SK-N-SH (cell line): ENCODE measurements at places on chromosomes 5 and 9. TPM values are rescaled to one million over a fixed set of nuclear protein-coding genes. Genes with fewer than 3 reads are reported as not detected.

The ACTBL2 gene
- 0.99 and 1.0 TPM in 2 replicates for polyA plus RNA-seq

DNA sequence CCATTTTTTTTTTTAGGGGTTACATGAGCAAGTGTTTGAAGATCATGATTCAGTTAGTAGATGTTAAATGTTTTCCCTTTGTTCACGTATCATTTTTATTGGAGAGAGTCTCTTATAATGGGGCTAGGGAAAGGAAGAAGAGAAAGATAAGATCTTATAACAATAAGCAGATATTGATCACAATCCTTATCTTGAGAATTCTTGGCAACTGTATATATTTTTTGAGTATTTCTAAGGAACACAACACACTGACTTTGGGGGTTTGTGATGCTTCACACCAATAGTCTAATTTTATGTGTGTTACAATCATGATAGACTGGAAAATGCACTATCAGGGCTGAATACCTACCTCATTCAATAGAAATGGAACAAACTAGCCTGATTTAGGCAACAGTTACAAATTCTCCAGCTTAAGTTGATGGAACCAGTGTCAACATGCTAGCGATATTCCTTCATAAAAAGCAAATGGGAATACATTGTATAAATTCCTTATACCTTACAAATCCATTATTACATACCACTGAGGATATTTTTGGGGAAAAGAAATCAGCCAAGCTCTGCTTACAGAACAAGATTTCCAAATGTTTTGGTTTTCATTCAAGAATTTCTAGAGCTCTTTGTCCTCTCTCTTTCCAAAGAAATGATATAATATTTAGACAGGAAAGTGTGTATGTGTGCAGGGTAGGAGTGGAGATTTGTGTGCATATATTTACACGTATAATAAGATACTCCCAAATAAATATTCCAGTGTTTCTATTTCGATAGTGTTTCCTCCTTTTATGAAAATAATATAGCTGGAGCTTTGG is 41.5 kb downstream of the SVEP1 start:
- H3K27me3 ChIP-seq, result no peaks in the 10 kb centered on the region
- peaks cover 7% of the 10 kb centered on the region; the same call in 1 of the 2 replicates for H3K4me1 ChIP-seq
- no peak for DNase-seq
- H3K4me3 ChIP-seq, result no peak overlapping the region

DNA sequence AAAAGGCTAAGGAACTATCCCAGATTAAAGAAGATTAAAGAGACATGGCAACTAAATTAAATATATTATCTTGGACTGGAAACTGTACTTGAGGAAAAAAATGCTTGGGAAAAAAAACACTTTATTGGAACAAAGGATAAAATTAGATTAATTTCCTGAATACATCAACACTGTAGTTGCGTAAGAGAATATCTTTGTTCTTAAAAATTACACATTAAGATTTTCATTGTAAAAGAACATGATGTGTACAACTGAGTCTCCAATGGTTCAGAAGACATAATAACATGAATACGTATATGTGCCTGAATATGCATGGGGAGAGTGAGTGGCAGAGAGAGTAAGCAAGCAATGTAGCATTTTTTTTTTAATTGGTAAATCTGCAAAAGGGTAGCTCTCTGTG is 2.8 kb downstream of the AP3B1 start:
- H3K36me3 ChIP-seq, result no peaks in the 10 kb centered on the region
- peaks cover 7% of the 10 kb centered on the region for H3K4me1 ChIP-seq
- H3K27ac ChIP-seq, result no peak overlapping the region
- DNase-seq, result no peak
- H3K4me3 ChIP-seq, result no peak overlapping the region

DNA sequence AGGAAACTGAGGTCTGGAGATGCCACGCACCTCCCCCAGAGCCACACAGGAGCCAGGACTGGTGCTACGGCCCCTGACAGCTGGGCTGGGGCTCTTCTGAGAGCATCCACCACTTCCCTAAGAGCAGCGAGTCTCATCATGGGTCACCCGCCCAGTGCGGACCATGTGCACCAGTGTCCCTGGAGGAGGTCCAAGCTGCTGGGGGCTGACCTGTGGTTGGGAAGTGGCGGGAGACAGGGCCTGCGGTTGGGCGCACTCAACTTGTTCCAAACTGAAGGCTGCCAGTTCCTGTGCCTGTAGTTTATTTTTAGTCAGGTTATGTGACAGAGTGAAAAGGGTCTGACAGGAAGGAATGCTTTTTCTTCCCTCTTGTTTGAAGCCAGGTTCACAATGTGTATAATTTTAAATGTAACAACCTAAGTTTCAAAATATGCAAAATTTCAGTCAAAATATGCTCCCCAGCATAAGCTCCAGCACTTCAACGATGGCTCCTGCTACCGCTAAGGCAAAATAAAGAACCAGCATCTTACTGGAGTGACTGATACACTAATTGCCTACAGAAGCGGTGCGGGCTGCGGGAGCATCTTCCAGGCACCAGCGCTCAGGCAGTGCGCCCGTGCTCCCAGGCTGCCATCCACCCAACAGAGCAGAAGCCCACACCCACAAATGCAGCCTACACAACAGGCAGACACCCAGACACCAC is 14.8 kb downstream of the BARHL1 start:
- no peaks in the 10 kb centered on the region for H3K4me1 ChIP-seq
- peaks cover 73% of the 10 kb centered on the region; the same call in 1 of the 2 replicates for H3K36me3 ChIP-seq
- H3K27ac ChIP-seq, result no peak overlapping the region
- DNase-seq, result no peak

DNA sequence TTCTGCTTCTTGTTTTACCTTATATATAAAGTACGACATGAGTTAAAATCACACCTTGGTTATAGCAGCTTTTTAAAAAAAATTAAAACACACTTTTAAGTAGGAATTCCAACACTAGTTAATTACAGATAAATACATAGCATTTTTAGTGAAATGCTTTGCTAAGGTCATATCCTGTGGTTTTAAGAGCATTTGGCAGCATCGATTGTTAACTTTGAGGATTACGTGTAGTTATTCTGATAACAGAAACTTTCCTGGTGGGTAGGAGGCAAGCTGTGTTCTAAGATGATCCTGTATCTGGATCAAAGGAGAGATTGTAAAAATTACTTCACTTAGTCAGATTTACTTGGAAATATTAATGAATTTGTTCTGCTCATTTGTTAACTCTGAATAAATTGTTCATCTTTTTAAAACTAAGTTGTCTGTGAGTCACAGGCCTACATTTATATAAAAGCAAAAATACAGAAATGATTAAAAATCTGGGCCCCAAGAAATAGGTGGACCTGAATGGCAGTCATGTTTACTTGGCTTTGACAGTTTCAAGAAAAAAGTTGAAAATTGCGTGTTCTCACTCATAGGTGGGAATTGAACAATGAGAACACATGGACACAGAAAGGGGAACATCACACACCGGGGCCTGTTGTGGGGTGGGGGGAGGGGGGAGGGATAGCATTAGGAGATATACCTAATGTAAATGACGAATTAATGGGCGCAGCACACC is 58.3 kb downstream of the TRIO start:
- no peak for DNase-seq
- no peak overlapping the region for H3K4me3 ChIP-seq
- no peak overlapping the region for H3K27ac ChIP-seq
- no peaks in the 10 kb centered on the region for H3K27me3 ChIP-seq

GRCh38 chr5:145378226-145378625 is 456.9 kb downstream of the PRELID2 start:
- H3K4me1 ChIP-seq, result no peaks in the 10 kb centered on the region
- H3K27ac ChIP-seq, result no peak overlapping the region
- no peak overlapping the region for H3K4me3 ChIP-seq
- DNase-seq, result no peak
- no peaks in the 10 kb centered on the region for H3K36me3 ChIP-seq

DNA sequence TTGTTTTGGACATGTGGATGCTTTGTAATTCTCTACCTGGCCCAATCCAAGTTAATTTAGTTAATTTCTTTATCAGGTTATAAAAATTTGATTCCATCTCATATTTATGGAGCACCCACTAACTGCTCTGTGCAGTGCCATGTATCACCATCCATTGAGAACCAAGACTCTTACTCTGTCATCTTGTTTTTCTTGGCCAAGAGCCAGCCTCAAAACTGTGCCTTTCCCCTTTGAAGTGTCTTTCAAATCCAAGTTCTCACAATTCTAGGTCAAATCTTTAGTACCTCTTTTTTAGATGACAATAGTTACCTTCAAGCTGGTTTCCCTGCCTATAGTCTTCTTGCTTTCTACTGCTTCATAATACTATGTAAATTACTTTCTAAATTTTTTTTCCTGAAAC is 3.2 kb downstream of the COMMD10 start:
- no peak for DNase-seq
- H3K36me3 ChIP-seq, result peaks cover 24% of the 10 kb centered on the region
- no peak overlapping the region for H3K4me3 ChIP-seq
- H3K4me1 ChIP-seq, result no peaks in the 10 kb centered on the region
- H3K27ac ChIP-seq, result no peak overlapping the region

The HCN1 gene
- not detected in 2 replicates for polyA plus RNA-seq

- no peaks in the 10 kb centered on the region for H3K36me3 ChIP-seq
- H3K27me3 ChIP-seq, result no peaks in the 10 kb centered on the region
- no peak for DNase-seq
These were observed 13.9 kb upstream of the BNC2 start for GRCh38 chr9:16884373-16884772.

DNA sequence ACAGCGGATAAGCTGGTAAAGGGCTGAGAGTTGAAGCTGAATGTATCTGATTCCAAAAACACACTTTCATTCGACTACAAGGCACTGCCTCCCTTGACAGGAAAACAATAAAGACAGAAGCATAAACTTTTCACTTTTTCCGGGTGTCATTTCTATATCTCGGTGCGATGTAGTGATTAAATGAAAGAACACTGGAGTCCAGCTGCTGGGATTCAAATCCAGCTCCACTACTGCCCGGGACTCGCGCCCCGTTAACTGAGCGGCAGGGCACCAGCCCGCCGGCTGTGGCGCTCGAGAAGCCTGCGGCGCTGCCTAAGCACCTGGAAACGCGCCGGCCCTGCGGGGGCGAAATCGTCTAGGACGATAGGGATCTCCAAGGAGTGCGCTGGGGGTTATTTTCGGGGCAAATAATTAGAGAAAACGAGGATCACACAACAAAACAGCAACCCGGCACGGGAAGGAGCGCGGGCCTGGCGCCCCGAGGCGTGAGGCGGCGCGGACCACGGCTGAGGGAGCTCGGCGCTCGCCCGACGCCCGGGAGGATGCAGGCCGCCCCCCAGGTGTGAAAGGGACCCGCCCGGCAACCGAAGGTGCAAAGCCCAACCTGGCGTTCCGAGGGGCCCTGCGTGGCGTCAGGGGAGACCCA is 837 bp downstream of the UIMC1 start:
- H3K4me3 ChIP-seq, result peak overlapping the region; percentile 86
- DNase-seq, result peak; percentile 68
- H3K4me1 ChIP-seq, result peaks cover 8% of the 10 kb centered on the region; the same call in 1 of the 2 replicates
- H3K27me3 ChIP-seq, result no peaks in the 10 kb centered on the region
- no peaks in the 10 kb centered on the region for H3K36me3 ChIP-seq
- H3K27ac ChIP-seq, result peak overlapping the region; percentile 88

- H3K4me1 ChIP-seq, result peaks cover 8% of the 10 kb centered on the region; the same call in 1 of the 2 replicates
- H3K36me3 ChIP-seq, result no peaks in the 10 kb centered on the region
- H3K27me3 ChIP-seq, result no peaks in the 10 kb centered on the region
- no peak for DNase-seq
- no peak overlapping the region for H3K27ac ChIP-seq
These were observed 38.7 kb downstream of the ROPN1L start for GRCh38 chr5:10480237-10480985.

GRCh38 chr5:158267228-158267627 is 408.3 kb upstream of the CLINT1 start:
- H3K27me3 ChIP-seq, result no peaks in the 10 kb centered on the region
- H3K4me1 ChIP-seq, result no peaks in the 10 kb centered on the region
- H3K36me3 ChIP-seq, result no peaks in the 10 kb centered on the region
- no peak overlapping the region for H3K27ac ChIP-seq
- no peak for DNase-seq
- H3K4me3 ChIP-seq, result no peak overlapping the region

DNA sequence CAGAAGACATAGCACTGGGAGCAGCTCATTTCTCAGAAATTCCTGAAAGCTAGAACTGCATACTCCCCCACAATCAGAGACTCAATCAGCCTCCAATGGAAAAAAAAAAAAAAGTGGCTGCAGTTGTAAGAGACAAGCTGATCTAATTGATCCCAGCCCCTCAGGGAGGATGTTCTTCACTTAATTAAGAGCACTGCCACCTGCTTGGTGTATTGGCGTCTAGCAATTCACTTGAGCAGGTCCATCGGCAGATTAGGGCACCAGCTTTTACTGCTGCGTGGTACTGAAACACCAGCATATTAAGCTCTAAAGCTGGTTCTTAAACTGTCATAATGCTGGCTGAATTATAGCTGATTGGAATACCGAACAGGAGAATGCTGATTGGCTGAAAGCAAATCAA is 1890.1 kb upstream of the WWC1 start:
- no peaks in the 10 kb centered on the region for H3K36me3 ChIP-seq
- H3K27ac ChIP-seq, result no peak overlapping the region
- no peak overlapping the region for H3K4me3 ChIP-seq
- H3K4me1 ChIP-seq, result no peaks in the 10 kb centered on the region
- H3K27me3 ChIP-seq, result no peaks in the 10 kb centered on the region

The TAS2R1 gene
- not detected in 2 replicates for polyA plus RNA-seq

DNA sequence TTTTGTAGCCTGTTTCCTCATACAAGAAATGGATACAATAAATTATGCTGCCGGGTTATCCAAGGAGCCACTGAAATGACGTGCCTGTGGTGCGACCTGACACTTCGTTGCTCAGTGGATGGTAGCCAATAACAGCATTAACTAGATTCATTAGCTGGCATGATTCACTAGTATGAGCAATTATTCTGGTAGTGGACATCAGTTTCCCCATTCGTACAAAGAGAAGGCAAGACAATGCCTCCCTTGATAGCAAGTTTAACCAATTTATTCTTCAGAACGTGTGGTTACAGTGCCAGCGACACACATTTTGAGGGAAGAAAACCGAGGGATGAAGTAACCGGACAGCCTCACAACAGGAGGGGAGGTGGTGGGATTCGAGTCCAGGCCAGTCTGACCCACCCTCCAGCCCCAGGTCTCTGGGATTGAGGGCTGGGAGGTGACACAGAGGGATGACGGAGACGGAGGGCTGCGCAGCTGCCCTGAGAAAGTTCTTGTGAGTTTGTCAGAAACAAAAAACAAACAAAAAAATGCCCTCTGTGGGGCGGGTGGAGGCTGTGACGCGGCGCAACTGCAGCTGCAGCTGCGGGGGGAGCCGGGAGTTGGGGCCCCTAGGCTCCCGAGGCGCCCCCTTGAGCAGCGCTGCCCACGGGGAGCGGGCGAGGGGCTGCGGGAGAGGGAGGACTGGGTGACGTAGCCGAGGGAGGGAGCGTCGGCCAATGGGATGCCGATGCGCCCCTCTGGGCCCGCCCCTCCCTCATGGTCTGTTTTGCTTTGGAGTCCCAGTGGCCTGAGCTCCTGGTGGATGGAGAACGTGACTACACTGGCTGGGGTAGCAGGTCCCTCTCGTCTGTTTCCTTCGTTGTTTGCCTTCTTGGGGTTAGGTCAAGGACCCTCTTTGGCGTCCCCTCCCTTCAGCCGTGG is 10.9 kb downstream of the LHX2 start:
- peaks cover 91% of the 10 kb centered on the region for H3K27me3 ChIP-seq
- no peak overlapping the region for H3K27ac ChIP-seq
- H3K4me1 ChIP-seq, result no peaks in the 10 kb centered on the region; the same call in 1 of the 2 replicates
- H3K4me3 ChIP-seq, result no peak overlapping the region
- DNase-seq, result peak; percentile 93
